Stimulated activated CD8-positive, alpha-beta memory T cell treated with anti-CD3 and anti-CD28 coated beads, Interleukin-7, amount 100 ng/mL, for 24 hours (primary cell): ENCODE measurements at places on chromosomes 12 and 14.

DNA sequence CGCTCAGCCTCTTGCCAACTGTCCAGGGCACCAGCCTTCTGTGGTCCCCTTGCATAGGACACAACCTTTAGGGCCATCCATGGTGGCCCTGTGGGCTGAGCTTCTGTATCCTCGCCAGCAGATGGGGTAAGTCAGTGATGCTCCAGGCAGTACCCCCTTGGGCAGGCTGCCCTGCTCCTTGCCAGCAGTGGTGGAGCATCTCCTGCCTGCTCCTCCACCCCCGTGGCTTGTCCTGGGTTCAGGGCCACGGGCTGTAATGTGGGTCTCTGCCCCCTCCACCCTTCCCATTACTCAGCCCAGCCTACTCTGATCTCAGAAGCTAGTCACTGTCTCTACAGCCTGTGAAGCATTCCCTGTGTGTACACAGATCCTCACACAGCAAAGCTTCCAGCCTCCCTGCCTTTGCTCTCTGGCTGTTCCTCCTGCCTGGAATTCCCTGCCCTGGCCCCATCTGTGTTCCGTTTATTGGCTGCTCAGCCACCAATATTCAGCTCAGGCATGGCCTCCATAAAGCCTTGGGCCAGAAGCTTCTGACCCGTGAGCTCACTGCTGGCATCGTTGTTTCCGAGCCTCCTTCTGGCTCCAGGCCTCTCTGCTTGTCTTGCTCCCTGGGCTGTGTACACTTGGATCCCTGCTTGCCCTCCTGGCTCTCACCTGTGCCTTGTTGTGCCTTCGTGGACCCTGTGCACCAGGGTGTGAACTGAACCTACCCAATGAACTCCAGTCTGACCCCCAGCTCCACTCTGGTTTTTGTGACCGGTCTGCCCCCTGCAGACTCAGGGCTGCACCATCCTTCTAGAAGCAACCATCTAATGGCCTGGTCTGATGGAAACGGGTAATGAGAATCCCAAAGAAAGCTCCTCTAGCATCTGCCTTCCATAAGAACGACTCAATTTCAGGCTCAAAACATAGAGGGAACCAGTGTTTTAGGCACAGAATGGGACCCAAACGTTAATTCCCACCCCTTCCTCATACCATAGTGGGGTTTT lies 177.0 kb upstream of the PRMT8 start:
- no peak for DNase-seq

DNA sequence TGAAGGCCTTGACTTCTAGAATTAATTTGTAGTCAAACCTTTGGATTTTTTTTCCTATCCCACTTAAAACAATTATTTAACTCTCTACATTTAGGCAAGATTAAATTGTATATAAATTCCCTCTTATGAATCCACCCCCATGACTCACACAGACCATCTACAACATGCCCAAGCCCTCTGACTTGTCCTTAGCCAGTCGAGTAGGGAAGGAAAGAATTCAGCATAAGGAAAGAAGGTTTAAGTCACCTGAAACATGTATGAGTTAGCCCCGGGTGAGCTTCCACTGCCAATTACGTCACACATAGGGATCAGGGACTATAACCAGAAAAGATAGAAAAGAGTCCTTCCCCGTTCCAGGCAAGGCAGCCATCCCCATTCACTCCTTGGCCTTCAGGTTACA lies 14.9 kb upstream of the RESF1 start:
- no peak for DNase-seq

GRCh38 chr12:9372202-9372601 lies 164.0 kb upstream of the PZP start:
- DNase-seq: no peak

DNA sequence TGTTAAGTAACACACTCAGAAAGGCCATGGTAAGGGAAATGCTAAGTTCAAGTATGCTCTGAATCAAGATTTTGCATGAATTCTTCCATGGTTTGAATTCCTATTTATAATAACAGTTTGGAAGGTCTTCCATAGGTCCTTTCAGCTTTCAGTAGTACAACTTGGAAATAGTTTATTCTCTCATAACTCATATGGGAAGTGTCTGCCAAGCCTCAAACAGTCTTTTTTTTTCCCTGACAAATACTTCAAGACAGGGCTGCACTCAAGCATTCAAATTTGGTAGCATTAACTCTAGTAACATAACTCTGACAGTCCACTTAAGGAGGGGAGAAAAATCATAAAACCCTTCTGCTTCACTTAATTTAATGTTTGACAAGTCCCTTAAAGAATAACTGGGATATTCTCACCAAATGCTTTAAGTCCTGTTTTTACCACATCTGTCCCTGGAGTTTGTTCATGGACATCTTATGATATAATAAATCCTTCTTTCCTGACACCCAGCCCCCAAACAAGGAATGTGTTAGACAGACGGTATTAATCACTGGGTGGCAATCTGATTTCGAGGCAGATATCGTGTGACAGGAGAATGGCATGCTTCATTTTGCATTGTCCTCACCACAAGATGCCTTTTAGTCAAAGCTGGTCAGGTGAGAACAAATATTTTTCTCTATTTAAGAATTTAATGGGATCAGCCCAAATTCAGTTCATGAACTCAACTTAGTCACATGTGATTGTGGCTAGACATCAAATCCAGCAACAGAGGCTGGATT lies 165.7 kb downstream of the BMP4 start:
- DNase-seq: no peak

- no peak for DNase-seq
Observed at GRCh38 chr14:36940476-36940875, 231.9 kb downstream of the SLC25A21 start.

DNA sequence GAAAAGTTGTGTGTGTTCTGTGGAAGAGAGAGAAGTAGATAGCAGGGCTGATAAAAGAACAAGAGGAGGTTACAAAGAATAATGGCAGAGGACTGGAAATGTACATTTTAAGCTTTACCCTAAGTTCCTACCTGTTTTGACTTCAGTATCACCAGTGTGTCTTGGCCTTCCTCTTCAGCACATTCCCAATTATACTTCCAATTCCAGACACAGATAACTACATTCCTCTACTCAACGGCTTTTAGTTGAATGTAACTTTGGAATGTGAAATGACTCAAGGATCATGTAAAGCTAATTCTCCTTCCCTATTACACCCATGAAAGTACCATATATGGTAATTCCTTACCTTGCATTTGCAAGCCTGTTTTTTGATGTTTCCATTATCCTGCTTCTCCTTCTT lies 5.0 kb downstream of the MGST1 start:
- DNase-seq: no peak

DNA sequence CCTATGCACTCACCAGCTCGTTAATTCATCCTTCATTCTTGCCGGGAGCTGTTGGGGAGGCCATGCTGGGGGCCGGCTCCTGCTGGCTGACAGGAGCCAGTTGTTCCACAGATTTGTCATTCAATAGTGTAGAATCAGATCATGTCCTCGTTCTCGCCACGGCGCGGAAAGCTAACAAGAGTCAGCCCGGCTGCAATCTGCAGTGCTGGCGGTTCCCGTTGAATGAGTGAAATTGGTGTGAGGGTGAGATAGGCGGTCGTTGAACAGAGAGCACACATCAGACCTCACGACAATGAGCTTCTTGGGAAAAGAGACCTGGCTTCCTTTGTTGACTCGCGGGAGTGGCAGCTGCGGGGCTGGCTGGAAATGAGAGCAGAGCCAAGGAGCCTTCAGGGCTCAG lies 57.5 kb downstream of the KIF26A start:
- no peak for DNase-seq

DNA sequence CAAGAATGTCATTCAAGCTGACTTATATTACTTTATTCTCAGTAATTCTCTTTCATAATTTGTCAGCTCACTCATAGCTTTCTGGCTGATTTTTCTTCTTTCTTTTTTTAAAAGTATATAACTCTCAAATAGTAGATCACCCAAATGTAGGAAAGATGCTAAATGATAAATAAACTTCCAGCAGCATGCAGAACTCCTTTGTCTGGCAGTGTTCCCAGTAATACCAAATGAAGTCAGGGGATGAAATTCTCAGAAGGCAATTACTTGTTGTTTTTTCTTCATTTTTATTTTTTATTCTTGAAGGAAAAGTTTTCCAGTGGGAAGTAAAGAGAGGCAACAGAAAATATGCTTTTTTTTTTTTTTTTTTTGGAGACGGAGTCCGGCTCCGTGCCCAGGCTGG lies 133.3 kb upstream of the SLCO1C1 start:
- no peak for DNase-seq

- DNase-seq: no peak
Observed at GRCh38 chr14:82676403-82676802, 1142.8 kb upstream of the SEL1L start.

DNA sequence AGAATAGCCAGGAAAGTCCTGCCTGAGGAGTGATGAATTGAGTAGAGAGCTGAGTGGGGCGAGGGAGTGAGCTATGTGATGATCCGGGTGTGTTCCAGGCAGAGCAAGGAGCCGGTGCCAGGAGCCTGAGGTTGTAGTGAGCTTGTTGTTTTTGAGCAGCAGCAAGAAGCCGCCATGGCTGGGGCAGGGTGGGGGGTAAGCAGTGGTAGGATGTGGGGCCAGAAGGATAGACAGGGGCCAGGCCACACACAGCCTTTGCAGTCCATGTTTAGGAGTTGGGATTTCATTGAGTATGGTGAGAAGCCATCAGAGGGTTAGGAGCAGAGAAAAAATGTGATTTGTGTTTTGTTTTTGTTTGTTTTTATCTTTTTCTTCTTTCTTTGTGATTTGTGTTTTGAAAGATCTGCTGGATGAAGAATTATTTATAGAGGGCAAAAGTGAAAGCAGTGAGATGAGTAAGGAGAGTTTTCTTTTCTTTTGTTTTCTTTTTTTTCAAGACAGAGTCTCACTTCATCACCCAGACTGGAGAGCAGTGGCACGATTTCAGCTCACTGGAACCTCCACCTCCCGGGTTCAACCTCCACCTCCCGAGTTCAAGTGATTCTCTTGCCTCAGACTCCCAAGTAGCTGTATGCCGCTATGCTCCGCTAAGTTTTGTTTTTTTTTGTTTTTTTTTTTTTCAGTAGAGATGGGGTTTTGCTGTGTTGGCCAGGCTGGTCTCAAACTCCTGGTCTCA lies 92.3 kb upstream of the BCAT1 start:
- DNase-seq: no peak

DNA sequence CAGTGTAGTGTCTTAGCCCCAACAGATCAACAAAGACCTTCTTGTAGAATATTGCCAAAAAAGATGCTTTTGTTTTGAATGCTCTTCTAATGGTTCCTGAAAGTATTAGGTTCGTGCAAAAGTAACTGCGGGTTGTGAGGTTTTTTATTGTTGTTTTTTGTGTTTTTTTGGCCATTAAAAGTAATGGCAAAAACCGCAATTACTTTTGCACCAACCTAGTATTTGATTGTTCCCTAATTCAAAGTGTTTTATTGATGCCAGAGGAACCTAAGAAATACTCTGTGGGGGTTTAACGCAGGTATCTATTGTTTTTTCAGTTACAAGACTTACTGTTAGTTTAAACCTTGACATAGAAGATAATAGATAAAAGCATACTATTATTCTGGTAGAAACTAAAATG lies 150.8 kb upstream of the DAAM1 start:
- DNase-seq: no peak

GRCh38 chr14:30330445-30330844 lies 228.5 kb upstream of the G2E3 start:
- DNase-seq: no peak

DNA sequence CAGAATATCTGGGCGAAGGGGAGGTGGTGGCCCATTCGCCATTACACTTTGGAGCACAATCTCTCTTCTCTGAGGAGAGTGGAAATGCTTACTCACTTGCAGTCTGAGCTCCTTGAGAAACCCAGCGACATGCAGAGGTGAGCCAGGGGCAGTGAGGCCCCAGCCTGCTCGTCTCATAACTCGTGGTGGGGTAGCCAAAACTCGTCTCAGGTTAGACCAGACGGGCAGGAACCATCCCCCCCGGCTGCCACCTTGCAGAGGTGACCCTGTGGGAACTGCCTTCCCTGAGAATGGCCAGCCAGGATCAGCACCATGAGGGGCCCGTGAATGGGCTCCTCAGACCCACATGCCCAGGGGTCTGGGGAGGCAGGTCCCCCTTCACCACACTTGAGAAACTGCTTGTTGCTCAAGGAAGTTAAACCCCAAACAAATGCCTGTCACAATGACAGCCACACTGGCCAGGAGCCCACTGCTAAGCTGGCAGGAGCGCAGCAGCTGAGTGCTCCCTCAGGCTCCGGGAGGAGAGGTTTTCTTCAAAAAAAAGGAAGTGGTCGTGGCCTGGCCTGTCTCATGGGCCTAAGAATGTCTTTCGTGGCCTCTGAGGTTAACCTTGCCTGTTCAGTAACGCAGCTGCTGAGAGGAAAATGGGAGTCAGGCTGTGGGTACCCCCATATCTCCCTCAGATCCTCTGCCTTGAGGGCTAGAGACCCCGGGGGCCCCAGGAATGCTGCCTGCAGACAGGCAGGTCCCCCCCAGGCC lies 9.2 kb upstream of the ALDH2 start:
- DNase-seq: no peak

GRCh38 chr12:5429741-5430557 lies 2.0 kb upstream of the NTF3 start:
- no peak for DNase-seq

DNA sequence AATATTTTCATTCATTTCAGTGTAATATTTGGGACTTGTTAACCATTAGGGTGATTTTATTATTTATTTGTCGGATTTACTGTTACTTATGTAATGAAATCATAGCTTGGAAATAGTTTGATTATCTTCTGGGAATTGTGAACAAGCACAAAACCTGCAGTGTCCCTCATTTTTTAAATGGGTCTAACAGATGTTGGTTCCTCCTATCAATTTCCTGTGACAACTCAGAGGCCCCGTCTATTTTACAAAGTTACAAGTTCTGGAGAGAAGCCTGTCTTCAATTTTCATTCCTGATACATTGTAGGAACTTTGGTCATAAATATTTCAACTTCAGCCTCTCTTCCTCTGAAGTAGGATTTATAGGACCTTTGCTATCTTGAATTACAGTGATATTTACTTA lies 101.8 kb upstream of the DNM1L start:
- no peak for DNase-seq

- no peak for DNase-seq
Observed at GRCh38 chr12:105204916-105205315, 31.1 kb downstream of the APPL2 start.

DNA sequence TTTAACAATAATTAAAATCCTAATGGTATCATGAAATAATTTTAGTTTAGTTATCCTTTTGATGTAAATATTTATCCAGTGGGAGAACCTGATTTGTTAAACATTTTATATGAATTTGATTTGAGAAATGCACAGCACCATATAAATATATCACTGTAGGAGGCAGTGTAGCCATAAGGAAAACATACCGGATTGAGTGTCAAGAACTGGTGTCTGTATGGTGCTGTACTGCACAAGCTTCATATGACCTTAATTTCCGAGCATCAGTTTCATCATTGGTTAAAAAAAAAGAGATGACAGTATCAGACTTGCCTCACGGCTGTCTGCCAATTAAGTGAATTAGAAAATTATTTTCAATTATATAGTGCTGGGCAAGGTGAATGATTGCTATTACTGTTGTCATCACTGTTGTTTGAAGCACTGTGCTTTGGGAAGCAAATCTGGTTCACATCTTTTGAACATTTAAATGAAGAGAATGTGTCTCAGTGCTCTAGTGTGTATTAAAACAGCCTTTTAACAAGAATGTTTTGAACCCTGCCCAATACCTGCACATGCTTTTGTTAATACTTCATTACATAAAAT lies 72.1 kb downstream of the TMTC2 start:
- no peak for DNase-seq

GRCh38 chr14:24351517-24351916 lies 11.7 kb upstream of the RIPK3 start:
- no peak for DNase-seq
